ENCODE measurements at places on chromosomes 6 and 20. TPM values are rescaled to one million over a fixed set of nuclear protein-coding genes. Genes with fewer than 3 reads are reported as not detected.

DNA sequence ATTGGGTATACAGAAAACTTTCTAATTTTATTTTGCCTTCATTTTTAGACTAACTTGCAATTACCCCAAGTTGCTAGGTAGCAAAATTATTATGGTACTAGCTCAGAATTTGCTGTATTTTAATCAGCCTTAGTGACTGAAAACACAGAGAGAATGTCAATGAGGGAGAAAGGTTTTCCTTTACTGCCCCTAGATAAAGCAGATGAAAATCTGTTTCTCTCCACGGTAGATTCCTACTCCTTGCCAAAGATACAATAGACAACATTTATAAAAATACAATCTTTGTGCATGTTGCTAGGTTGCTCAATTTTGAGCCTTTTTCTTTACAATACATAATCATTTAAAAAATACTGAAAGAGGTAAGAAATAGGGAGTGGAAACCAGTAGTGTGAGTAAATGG lies 222.2 kb downstream of the BCKDHB start:
- DNase-seq = no peak

DNA sequence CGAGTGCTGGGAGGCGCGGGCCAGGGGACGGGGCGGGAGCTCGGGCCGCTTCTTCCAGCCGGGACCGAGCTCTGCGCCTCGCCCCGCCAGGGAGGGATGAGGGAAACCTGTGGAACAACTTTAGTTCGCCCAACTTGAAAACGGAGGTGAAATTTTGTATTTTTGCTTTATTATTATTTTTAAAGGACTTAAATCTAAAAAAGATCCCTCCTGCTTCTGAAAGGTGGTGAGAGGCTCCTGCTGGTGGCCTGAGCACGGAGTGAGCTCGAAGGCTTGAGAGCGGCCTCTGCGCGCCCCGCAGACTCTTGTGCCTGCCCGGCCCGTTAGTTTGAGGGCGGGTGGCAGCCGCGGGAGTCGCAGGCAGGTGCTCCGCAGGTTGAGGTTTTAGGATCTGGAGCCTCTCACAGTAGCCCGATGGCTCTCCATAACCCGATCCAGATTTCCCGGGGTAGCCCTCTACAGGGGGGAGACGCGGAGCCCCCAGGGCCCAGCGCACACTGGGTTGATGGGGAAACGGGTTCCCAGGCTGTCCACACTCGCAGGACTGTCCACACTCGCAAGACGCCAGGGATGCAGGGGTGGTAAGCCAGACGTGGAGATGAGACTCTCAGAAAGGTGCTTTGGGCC lies 46.2 kb upstream of the SUPT3H start:
- DNase-seq = no peak

DNA sequence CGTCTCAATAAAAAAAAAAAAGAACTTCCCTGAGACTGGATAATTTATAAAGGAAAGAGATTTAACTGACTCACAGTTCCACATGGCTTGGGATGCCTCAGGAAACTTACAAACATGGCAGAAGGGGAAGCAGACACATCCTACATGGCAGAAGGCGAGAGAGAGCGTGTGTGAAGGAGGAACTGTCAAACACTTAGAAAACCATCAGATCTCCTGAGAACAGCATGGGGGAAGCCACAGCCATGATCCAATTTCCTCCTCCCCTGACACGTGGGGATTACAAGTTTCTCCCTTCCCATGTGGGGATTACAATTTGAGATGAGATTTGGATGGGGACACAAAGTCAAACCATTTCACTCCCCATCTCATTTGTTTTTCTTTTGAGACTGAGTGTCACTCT lies 46.6 kb upstream of the TFAP2C start:
- DNase-seq = no peak

GRCh38 chr6:16288163-16288562 lies 49.8 kb downstream of the GMPR start:
- DNase-seq = no peak

DNA sequence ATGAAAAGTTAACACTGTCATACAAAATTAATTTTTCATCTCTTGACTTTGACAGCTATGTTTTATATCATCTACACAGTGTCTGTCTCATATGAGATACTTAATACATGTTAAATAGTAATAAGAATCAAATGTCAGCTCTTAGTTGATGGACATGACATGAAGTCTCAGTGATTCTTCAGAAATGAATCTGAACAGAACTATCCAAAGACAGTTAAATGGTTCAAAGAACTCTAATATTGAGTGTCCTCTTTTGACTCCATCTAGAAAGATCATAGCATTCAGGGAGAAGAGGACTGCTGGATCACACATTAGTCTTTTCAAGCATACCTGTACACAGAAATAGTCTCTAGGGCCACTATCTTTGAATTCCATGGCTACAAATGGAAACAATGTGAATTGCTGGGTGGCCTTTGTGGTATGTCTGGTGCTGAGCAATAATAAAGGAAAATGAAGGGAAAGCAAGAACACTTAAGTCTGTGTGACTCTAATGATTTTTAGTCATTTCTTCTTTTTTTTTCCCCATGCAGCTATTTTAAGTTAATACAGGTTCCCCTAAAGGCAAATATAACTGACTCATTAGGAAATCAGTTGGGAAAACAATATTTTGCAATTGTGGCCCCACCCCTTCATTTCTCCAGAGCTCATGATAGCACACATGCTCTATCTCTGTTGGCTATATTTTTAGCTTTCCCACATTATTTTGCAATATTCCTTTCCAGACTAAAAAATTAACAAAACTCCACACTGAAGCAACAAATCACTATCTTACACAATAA lies 367.5 kb downstream of the GRIK2 start:
- DNase-seq = no peak

Gene MUC22
- total RNA-seq = not detected

DNA sequence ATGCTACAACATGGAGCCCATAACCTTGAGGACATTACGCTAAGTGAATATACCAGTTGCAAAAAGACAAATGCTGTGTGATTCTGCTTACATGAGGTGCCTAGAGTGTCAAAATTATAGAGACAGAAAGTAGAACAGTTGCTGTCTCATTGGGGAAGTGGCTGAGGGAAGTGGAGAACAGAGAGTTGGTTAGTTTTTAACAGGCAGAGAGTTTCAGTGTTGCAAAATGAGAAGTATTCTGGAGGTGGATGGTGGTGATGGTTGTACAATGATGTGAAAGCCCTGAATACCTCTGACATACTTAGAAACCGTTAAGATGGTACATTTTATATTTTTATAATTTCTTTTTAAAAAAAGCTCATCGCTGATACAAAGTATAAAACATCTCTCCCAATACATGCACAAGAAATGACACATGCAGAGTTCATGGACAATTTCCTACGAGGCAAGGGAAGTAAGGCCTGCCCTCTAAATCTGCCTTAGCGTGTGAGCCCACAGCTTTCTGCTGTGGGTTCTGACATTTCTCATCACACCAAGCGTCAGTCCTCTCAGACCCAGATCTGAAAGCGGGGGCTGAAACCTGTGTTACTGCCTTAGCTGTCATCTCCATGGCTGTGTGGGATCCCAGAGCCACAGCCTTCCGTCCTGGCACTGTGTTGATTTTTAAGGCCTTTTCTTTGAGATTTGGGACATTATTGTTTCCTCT lies 126.0 kb downstream of the RNASET2 start:
- DNase-seq = no peak

Gene TBXT
- total RNA-seq = not detected

- DNase-seq = no peak
These were observed 38.9 kb upstream of the FILIP1 start for GRCh38 chr6:75532521-75532920.

GRCh38 chr6:90403489-90404381 lies 107.1 kb upstream of the BACH2 start:
- DNase-seq = no peak

DNA sequence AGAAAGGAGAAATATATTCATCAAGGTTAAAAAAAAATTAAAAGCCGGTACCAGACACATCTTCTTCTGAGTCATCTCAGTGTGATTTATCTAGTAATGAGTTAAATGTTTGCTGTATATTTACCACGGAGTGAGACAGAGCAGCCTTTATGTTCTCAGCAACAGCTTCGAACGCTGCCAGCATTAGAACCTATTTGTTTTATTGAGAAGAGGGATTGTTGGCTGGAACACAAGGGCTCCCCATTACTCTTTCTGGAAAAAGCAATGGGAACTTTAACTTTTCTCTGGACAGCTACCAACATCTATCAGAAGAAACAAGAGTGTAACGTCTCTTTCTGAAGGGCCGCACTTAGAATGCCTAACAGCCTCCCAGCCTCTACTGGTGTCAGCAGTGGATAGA lies 105.3 kb upstream of the TAB2 start:
- DNase-seq = no peak

Gene ZNF76
- 29.6 TPM for total RNA-seq

Gene NRN1
- total RNA-seq = 12.8 TPM

DNA sequence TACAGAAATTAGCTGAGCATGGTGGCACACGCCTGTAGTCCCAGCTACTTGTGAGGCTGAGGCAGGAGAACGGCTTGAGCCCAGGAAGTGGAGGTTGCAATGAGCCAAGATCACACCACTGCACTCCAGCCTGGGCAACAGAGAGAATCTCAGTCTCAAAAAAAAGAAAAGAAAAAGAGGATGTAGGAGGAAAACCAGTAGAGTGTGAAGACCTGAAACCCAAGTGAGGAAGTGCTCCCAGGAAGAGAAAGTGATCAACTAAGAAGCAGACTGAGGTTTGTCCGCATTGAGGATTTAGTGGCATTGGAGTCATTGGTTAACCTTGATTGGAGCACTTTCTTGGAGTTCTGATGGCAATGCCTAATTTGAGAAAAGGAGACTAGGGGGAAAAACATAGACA lies 20.6 kb upstream of the TASP1 start:
- no peak for DNase-seq

DNA sequence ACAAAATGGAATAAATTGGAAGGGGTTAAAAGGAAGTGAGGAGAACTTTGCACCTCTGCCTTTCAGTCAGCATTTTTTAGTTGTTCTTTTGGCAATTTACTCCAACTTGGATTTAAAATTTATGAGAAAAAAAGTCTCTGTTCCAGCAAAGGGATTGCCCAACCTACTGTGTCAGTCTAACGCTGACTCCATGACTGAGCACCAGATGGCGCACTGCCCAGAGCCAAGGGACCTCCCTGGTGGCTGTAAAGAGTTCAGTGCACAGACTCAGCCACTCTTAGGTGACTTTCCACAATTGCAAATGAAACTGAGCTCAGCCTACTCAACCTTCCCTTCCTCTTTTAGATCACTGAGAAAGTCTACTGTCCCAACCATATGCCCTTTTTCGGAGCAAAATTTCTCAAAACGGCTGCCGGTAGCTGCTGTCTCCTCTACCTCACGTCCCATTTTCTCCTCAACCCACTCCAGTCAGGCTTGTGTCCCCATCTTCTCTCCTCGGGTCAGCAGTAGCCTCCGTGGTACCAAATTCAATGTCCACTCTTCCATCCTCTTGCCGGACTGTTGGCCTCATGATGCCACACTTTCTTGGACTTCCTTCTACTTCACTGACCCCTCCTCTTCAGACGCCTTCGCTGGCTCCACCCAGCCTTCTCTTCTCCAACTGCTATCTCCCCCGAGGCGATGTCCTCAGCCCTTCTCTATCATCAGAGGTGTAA lies 38.7 kb downstream of the GSTA2 start:
- peak; percentile 96 for DNase-seq

GRCh38 chr6:49550492-49551077 lies at the start of gene C6orf141:
Gene C6orf141 (plus strand): TSS chr6:49550668. CDS start chr6:49550793, 125 bp downstream.
- DNase-seq = no peak

Gene KCNQ5
- total RNA-seq = 1.3 TPM

- DNase-seq = no peak
These were observed 21.6 kb upstream of the GNRH2 start for GRCh38 chr20:3021777-3022176.

Gene OR2H1
- not detected for total RNA-seq

Gene NCOA3
- 46.6 TPM for total RNA-seq

- DNase-seq = no peak
These were observed 144.8 kb downstream of the ZNF217 start for GRCh38 chr20:53448875-53449274.

DNA sequence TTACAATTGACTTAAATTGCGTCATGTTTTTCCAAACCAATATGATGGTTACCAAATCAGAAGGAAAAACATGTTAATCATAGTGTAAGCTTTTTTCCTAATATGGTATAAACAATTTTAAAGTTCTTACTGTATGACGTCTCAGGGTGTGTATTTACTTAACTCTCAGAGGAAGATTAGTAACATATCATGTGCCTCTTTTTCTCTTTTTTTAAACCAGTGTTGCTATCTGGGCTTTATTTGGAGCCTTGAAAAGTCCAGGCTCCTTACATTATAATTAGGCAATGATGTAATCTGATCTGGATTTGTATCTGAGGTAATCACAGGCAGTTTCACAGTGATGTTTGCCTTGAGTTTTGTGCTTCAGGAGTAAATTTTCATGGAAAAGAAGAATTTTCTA lies 20.4 kb upstream of the RAB23 start:
- DNase-seq = no peak

GRCh38 chr20:10708351-10709185 lies 34.8 kb upstream of the JAG1 start:
- DNase-seq = no peak

Gene LSM14B
- total RNA-seq = 26.3 TPM

Gene FAM162B
- total RNA-seq = 3.9 TPM

DNA sequence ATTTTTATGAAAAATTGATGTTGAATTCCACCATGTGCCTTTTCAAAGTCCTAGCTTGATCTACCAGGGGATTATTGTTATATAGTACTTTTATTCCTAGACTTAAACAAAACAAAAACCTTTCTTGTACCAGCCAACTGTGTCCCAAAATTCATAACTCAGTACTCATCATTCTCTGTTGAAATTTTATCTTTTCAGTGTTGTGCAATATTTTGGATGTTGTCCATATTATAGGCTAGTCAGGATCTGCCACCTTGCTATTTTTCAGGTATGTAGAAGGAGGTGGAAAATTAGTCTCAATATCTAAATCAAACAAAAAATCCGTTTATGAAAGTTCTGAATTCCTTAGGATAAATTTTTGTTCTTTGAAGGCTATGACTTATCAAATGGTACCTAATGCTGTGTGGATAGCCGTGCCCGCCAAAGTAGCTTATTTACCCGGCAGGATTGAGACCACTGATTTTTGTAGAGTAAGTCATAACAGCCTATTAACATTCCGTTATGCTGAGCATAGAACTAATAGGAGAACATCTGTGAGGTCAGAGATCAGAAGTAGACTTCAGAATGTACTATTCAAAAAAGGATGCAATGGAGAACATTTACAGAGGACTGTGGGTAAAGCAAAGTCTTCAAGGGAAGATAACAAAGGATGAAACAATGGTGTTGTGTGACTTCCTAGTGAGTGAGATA lies 304.7 kb downstream of the SOX4 start:
- no peak for DNase-seq

GRCh38 chr6:33592595-33593413 lies 12.7 kb upstream of the BAK1 start:
- no peak for DNase-seq

Gene PAX1
- not detected for total RNA-seq

Gene HTR1B
- total RNA-seq = 7.6 TPM

GRCh38 chr6:156347656-156348055 lies 429.5 kb upstream of the ARID1B start:
- no peak for DNase-seq

GRCh38 chr6:166307082-166308032 lies 835 bp downstream of the PRR18 start:
- no peak for DNase-seq

Gene OGFR
- 29.4 TPM for total RNA-seq

Gene FOXC1
- total RNA-seq = 33.5 TPM

- DNase-seq = peak; percentile 82
These were observed 53.9 kb downstream of the PREX1 start for GRCh38 chr20:48773837-48774418.

GRCh38 chr6:19042420-19042819 lies 655.3 kb downstream of the RNF144B start:
- DNase-seq = no peak

Data from posterior vena cava (tissue), 2 donors.